ENCODE measurements at places on chromosomes 1 and 21.
A peak's percentile ranks its signal among the peaks of the same experiment; 100 is the strongest.

GRCh38 chr1:231993968-231994455 is 367.4 kb downstream of the DISC1 start:
- DNase-seq: no peak

DNA sequence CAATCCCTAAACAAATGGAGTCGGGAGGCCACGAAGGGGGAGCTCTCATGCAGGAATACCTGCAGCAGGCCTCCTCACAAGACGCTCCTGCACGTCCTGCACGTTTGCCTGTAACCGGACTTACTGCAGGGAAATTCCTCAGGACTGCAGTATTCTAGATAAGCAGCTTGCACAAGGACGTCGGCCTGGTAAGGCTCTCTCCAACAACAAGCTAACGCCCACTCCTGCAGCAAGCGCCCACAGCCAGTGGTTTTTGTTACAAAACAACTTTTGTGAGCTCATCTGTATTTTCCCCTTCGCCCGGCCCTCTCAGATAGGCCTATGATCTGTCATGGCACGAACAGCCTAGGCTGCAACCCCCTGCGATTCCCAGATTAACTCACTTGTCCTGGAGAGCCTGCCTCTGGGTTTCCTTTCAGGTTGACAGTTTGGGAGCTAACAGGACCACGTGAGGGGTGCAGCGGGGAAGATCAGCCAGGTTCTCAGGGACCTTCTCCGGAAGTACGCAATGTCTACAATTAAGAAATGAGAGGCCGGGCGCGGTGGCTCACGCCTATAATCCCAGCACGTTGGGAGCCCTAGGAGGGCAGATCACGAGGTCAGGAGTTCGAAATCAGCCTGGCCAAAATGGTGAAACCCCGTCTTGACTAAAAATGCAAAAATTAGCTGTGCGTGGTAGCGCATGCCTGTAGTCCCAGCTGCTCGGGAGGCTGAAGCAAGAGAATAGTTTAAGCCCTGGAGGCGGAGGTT is 921 bp upstream of the MIB2 start:
- peak; percentile 69 for DNase-seq

DNA sequence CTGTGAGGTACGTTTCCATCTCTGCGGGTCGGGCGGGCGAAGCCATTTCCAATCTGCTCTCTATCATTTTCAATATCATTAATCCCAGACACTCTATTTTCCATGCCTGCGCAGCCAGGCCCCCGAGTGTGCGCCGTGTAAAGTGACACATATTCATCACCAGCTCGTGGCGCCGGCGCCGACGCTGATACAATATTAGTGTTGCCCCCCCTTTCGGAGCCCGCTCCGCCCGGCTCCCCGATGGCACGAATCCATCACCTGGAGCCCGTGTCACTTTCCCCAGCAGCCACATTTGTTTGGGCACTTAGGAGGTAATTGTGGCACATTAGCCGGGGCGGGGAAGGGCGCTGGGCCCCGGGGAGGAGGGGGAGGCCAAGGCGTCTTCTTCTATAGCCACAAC is 33.7 kb upstream of the DMBX1 start:
- no peak for DNase-seq

DNA sequence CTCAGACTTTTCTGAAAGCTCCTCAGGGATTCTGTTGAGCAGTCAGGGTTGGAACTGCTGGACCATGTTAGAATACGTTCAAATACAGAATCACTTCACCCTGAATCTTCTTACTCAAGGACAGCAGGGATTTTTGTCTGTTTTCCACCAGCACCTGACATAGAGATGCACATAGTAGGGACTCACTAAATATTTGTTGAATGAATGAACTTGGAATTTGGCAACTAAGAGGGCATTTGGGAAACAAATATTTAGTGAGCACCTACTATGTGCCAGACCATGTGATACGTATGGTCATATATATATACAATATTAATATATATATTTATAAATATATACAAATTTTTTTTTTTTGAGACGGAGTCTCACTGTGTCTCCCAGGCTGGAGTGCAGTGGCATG is 4.6 kb upstream of the FBXO42 start:
- no peak for DNase-seq

DNA sequence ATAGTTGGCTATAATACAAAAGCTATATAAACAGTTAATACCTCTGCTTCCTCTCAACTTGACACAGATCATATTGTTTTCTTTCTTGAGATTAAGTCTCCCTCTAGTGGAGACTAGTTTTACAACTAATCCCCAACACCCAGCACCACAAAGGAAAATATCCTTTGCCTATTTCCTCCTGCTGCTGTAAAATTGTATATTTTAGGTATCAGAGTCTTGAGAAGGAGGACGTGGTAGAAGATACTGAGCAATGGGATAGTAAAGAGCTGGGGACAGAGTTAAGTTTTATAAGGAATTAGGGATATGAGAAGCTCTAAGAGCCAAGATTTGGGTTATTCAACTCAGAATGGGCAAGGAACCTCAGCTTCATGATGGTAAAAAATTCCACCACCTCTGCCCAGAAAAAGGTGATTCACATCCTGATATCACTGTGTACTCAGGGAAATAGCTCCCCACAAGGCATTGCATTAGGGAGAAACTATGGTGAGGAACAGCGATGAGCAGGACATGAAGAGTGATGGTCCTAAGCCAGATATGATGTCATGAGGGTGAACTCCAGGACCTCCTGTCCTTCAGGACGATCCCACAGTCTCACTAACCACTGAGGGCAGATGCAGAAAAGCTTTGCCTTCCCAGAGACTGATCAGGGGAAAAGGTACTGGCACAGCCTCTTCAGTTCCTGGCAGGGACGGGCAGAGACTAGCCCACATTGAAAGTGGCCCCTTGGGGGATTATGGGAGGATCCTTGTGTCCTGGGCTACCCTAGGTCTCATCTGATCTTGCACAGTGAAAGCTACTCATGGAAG is 14.7 kb upstream of the CFAP126 start:
- DNase-seq: peak; percentile 48
